ENCODE measurements at places on chromosomes 6 and 20. TPM values are rescaled to one million over a fixed set of nuclear protein-coding genes. Genes with fewer than 3 reads are reported as not detected.

Gene BMP5
- not detected for total RNA-seq

Gene ADAM33
- not detected for total RNA-seq

GRCh38 chr6:43250992-43251373 is 7.7 kb downstream of the TTBK1 start:
- no peak overlapping the region for H3K27ac ChIP-seq
- H3K4me1 ChIP-seq, result peaks cover 27% of the 10 kb centered on the region
- H3K36me3 ChIP-seq, result no peaks in the 10 kb centered on the region
- H3K27me3 ChIP-seq, result peaks cover 19% of the 10 kb centered on the region

DNA sequence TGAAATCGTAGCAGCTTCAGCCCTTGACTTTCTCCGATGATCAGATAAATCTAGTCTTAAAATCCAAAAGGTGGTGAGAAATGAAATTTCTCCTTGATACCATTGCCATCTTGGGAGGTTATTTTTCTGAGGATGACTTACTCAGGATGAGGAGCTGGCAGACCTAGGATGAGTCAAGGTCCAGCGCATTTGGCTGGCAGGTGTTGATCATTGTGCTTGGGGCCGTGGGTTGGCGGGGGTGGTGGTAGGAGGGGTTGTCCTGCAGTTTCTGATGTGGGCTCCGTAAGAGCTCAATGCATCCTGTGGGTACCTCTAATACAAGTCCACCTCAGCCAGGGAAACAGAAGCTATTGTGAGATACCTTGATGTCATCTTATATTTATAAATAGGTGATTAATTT is 148.3 kb upstream of the SCGN start:
- no peak for DNase-seq
- no peaks in the 10 kb centered on the region for H3K4me1 ChIP-seq
- H3K27ac ChIP-seq, result no peak overlapping the region
- H3K36me3 ChIP-seq, result no peaks in the 10 kb centered on the region
- no peak overlapping the region for H3K4me3 ChIP-seq
- H3K27me3 ChIP-seq, result no peaks in the 10 kb centered on the region

DNA sequence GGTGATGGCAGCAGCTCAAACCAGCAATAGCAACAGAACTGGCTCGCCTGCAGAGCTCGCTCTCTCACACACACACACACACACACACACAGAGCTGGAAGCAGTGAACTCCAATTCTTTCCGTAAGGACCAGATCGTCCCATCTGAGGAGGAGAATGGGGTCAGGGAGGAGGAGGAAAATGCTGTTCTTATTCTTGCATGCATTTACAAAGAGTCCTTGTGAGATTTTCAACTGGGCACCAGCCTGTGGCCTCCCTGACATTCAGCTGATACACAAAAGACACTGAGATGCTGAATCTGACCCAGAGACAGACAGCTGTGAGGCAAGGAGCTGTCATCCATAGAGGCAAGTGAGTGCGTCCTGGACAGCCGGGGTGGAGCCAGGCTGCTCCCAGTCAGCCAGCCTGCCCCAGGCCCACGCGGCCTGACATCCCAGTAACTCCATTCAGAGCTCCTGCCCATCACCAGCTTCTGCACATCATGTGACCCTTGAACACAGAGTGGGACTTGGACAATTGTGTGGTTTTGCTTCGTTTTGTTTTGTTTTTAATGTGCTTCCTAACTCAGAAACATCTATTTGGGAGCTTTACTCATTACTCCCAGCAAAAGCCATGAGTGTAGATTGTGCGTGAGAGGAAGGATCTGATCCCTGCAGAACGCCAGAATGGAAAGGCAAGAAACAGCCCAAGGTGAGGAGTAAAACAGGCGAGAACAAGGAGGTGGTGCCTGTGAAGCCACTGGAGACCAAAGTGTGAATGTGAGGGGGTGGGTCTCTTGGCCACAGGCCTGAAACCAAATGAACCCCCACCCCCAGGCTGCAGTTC is 2.1 kb downstream of the SERPINB9 start:
- peak overlapping the region; percentile 96 for H3K4me3 ChIP-seq
- peak overlapping the region; percentile 88 for H3K27ac ChIP-seq
- H3K4me1 ChIP-seq, result peaks cover 45% of the 10 kb centered on the region
- H3K36me3 ChIP-seq, result peaks cover 53% of the 10 kb centered on the region
- no peaks in the 10 kb centered on the region for H3K27me3 ChIP-seq

GRCh38 chr6:38973178-38974057 is 75.2 kb upstream of the GLP1R start:
- H3K4me1 ChIP-seq, result peaks cover 1% of the 10 kb centered on the region
- peak; percentile 46 for DNase-seq
- no peak overlapping the region for H3K27ac ChIP-seq
- peaks cover 64% of the 10 kb centered on the region for H3K27me3 ChIP-seq
- no peak overlapping the region for H3K4me3 ChIP-seq
